ENCODE measurements at places on chromosomes 5 and 9.

DNA sequence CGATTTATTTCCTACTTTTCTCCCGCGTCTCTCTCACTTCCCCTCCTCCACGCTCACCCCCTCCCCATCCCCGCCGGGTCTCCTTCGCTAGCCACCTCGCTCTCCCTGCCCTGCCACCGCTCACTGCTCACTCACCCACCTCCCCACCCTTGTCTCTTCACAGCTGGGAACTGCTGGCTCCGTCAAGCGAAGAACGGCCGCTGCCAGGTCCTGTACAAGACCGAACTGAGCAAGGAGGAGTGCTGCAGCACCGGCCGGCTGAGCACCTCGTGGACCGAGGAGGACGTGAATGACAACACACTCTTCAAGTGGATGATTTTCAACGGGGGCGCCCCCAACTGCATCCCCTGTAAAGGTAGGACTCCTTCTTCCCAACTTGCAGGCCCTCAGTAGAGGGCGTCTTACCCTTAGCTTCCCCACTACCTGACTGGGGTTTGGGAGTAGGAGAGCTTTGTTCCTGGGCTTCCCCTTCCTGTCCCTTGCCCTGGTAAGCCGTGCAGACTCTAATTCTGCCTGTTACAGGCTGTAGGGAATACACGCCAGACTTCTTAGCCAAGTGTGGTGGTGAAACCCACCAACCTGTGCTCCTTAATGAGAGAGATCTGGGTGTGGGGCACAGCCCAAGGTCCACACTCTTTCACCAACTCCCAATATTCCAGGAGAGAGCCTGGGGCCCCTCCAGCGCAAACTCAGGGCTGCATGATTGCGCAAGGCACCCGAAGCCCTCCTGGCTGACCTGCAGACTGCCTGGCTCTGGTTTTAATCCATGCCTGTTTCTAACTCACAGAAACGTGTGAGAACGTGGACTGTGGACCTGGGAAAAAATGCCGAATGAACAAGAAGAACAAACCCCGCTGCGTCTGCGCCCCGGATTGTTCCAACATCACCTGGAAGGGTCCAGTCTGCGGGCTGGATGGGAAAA lies 2.5 kb downstream of the FST start:
- DNase-seq: no peak

DNA sequence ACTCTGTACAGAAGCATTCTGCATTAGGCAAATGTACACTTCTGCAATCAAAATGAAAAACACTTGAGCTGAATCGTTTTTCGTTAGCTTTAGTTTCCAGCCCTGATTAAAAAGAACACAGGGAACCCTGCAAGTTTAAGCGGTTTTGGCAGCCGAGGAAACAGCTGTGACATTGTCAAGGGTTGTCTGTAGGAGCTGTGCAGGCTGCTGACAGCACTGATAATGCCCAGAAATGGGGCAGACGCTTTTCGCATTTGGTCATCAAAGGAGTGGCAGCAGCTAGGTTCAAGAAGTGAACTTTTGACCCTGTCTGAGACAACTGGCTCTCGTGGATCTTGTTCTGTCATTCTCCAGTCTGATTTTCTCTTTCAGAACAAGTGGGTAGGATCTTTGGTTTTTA lies 165.6 kb upstream of the CCDC152 start:
- DNase-seq: no peak

DNA sequence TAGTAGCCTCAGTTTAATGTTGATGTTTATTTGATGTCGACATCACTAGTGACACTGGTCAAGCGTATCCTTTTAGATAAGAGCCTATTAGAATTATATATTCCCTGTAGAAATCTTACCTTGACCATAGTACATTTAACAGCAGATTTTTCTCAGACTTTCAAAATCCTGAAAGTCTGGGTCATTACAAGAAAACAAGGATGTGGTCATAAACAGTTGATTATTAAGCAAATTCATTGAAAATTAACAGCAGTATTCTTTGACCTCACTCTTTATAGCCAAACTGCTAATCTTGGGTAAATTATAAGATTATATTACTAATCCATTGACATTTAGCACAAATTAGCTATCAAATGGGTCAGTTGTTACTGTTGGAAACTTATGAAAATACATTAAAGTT lies 83.4 kb downstream of the GHR start:
- DNase-seq: no peak

DNA sequence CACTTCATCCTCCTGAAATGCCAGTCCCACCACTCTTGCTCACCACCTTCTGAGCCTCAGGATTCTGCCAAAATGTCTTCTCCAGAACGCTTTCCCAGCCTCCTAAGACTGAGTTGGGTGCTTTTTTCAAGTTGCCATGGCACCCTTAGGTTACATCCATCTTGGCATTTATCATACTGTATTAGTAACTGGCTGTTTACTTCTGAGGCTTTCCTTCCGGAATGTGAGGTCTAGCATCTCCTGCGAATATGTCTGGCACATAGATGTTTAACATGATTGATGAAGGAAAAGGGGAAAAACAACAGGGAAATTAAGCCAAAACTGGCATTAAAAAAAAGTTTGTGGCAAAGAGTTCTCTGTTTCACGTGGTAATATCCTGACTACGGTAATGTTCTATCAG lies 24.9 kb downstream of the RNF130 start:
- DNase-seq: no peak

DNA sequence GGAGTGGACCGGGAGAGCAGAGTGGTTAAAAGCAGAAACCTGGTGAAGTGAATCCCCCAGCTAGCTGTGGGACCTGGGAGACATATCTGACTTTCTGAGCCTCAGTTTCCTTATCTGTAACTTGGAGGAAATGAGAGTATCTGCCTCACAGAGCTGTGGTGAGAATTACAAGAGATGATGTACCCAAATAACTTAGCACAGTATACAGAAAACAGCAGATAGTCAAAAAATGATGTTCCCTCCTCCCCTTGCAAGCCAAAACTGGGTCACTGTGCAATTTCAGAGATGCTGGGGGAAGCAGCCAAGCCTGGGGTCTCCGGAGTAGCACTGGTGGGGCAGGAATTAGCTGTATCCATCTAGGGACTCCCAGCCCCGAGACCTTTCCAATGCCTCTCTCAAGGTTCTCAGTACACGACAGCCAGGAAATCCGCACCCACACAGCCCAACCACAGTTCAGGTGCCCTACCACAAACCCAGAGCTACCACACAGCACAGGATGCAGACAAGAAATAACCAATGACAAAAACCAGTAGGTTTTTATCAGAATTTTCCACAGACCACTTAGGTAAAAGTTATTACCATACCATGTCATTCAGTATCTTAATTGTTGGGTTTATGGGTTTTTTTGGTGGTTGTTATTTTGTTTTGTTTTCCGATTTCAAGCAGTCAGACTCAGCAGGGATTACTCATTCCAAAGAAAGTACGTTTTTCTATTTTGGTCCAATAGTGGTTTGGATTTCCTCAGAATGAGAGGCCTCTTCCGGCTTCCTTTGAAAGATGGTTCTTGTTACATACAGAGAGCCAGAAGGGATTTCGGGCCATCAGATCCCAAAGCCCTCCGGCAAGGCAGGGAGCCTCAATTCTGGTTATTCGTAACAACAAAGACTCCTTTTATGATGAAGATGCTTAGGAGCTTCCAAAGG lies 4.9 kb upstream of the HRH2 start:
- DNase-seq: peak; percentile 86

DNA sequence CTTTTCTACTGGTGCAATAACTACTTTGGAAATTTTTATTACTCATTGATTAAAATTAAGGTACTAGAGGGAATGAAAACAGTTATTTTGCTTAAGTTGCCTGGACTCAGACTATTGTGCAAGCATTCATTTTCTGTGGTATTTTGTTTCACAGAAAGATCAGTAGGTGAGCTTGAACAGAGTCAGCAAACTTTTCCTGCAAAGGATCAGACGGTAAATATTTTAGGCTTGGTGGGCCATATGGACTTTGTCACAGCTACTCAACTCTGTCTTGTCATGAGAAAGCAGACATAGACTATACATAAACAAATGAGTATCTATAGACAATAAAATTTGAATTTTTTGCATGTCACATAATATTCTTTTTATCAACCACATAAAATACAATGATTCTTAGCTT lies 1036.4 kb downstream of the NR2F1-AS1 start:
- no peak for DNase-seq

DNA sequence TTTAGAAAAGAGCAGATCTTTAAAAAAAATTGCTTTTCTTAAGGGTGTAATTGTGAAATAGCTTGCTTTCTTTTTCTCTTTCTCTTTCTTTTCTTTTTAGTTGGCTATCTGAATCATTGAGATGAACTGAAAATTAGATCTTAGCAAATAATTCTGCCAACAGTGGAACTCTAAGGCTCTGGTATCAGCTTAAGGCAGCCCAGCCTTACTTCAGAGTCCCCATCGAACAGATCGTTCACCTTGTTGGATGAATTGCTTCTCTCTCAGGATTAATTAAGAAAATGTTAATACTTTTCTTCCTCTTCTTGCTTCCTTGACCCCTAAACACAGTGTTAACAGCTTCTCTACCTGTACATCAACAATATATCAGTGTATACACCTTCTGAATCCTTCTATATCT lies 92.1 kb downstream of the ZCCHC7 start:
- no peak for DNase-seq

DNA sequence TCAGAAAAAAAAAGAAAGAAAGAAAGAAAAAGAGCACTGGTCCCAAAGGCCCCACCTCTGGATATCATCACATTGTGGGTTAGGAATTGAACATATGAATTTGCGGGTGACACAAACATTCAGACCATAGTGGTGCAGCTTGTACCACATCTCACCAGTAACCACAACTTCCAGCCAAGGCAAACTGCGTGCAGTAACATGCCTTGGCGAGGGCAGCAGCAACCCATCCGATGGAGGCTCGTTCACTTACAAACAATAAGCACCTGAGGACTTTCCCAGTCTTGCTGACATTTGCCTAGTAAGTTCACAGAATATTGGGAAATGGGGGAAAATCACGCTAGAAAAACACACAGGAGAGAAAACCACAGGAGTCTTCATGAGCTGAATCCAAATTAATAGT lies 508.1 kb downstream of the ZNF608 start:
- DNase-seq: no peak

DNA sequence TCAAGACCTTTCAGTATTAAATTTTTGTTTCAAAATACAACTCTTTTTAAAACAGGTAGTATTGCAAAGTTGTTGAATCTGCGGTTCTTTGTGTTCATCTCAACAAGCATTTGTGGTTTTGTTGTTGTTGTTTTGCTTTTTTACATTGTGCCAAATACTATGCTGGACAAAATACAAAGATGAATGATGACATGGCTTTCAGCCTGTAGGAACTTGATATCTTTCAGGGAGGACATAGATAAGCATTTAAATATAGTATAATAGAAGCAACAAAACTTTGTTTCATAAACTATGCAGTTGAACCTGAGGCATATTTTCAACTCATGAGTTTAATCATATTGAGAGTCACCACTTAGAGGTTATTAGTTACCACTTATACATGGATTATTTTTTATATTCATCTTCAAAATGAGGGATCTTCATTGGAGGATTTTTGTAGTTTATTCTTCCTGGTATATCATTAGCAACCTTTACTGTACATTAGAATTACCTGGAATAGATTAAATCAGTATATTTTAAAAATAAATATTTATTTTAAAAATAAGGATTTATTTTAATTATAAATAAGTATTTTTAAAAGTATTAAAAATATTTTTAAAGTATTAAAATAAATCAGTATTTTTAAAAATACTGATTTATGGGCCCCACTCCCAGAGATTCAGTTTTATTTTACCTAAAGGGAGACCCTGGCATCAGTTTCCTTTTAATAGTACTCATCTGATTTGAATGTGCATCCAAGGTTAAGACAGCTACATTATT lies 42.9 kb downstream of the KIF2A start:
- DNase-seq: no peak

DNA sequence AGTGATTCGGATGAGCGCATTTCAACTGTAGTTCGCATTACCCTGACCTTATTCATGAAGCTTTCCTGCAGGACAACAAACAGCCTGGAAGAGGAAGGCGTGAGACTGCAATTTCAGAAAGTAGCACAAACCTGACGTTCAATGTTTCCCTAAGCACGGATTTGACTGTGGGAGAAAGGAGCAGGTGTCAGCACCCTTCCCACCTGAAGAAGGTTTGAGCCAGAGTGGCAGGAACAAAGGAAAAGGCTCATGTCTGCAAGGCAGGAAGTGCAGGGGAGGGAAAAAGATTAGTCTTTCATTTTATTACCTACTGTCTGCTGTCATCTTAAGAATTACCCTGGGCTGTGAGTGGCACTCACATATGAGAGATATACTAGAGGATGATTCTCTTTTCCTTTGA lies 114.0 kb downstream of the MED10 start:
- no peak for DNase-seq

GRCh38 chr9:94993160-94993820 lies 266.8 kb downstream of the AOPEP start:
- DNase-seq: no peak

- DNase-seq: no peak
Observed at GRCh38 chr5:41707853-41708603, 162.2 kb downstream of the OXCT1 start.

DNA sequence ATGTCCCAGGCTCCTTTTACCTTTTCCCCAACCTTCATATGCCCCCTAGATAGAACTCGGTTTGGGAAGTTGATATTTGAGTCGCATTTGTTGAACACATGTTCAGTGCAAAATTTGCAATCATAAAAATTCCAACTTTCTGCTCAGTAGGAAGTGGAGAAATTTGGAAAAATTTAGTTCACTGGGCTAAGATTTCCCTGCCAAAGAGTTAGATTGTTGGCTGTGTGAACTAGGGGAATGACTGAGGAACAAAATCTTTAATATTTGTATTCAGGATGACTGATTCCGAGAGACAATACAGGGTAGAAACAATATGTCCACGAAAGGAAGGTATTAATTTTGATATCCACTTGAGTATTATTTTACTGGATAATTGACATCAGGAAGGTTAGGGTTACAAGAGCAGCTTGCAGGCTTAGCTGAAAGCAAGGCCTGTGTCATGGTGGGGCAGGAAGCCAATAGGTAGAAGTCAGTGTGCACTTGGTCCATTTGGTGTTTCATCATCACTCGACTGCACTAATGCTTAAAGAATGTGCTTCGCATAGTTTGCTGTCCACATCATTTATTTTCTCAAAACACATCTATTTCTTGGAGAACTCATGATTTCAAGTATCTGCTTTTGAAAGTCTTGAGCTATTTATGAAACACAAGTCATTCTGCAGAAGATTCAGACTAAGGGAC lies 59.4 kb upstream of the GNA14 start:
- DNase-seq: no peak

DNA sequence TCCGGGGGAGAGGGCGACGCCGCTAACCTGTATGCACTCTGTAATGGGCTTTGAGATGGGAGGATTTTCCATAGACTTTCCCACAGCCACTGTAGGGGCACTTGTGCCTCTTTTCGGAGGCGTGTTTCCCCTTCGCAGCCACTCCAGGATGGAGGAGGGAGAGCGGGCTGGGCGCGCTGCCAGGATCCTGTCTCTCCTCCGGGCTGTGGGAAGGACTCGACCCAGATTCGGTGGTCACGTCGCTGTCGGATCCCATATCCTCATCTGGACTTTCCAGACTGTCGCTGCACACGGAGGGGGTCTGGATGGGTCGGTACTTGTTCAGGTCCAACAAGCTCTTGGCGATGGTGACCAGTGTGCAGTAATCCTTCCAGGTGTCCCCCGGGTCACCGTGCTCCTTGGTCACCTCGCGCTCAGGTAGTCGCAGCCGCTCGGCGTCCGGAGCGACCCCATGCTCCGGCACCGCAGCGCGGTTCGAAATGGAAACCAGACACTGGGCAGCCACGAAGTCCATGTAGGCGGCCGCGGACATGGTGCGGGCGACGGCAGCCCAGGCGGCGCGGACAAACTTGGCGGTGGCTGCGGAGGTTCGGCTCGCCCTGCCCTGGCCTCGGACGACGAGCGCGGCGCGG lies 1.5 kb downstream of the KLF9 start:
- no peak for DNase-seq

GRCh38 chr9:70887826-70888225 lies 233.6 kb downstream of the TRPM3 start:
- DNase-seq: no peak

- DNase-seq: peak; percentile 49
Observed at GRCh38 chr5:40841068-40841805, at the start of gene CARD6. Gene CARD6, plus strand, starts transcription at chr5:40841367. Its CDS starts 16 bp downstream, at chr5:40841383.

Measured in KG1 (cell line).